Stimulated activated CD4-positive, alpha-beta T cell treated with anti-CD3 and anti-CD28 coated beads, Interleukin-2, amount 100 ng/mL, for 48 hours (primary cell): ENCODE measurements at places on chromosomes 12 and 14.
A peak's percentile ranks its signal among the peaks of the same experiment; 100 is the strongest.

- DNase-seq, result no peak
Measured at GRCh38 chr12:13117029-13117428, 13.6 kb upstream of the GSG1 start.

GRCh38 chr12:10715491-10715890 is 7.6 kb downstream of the YBX3 start:
- DNase-seq, result no peak

- DNase-seq, result no peak
Measured at GRCh38 chr14:66085224-66085623, 400.9 kb upstream of the CCDC196 start.

DNA sequence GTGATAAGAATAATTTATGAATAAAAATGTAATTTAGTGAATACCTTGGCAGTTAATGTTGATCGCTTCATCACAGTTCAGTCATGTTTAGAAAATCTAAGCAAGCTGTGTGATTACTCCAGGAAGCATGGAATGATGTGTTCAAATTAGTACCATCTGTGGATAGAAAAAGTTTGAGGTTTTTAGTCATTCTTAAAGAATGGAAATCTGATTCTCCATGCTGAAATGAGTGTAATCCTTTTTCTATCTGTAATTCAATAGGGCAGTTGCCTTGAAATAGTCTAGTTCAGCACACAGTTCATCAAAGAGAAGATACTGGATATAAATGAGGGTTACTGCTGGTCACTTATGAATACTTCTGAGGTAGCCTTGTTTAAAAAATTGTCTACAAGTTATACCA is 127.2 kb upstream of the MYF6 start:
- no peak for DNase-seq

GRCh38 chr12:88570103-88570502 is 10.2 kb downstream of the KITLG start:
- DNase-seq, result no peak

DNA sequence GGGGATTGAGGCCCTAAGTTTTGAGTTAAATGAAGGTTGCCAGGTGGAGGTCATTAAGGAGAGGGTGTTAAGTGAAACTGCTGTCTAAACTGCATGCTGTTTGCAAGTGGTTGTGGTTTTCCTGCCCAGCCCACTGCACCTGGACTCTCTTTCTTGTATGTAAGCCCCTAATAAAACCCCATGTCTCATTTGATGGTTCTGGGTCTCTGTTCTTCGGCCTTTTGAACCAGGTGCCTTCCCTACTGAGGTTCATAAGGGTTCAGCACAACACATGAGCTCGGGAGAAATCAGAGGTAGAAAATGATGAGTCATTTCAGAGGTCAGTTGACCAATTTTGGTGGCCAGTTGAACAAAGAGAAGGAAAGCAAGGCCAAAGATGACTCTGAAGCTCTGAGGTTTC is 382.5 kb downstream of the RPS29 start:
- no peak for DNase-seq

DNA sequence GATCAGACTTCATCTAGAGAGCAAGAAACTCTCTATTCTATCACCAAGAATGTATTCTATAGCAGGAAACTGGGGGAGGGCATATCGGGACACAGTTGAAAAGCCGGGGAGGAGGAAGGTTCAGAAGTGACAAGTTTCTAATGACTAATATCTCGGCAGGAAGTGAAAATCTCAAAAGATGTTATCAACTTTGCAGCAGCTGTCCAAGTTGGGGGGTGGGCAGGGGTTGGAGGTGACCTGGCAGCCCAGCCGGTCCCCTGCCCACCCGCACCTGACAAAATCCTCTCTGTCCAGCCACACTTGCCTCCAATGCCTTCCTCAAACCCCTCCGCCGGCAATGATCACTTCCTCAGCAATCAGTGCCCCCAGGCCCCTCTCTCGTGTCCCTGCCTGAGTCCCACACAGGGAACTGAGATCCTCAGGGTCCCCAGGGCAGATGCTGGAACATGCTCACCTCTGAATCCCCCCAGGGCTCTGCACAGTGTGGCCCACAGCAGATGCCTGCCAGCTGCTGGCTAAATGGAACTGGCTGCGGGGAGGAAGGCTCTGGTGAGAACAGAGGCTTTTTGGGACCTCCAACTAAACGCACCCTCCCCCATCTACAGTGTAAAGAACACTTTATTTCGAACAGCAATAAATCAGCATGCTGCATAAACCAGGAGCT is 43.9 kb downstream of the CCDC88C start:
- no peak for DNase-seq

GRCh38 chr12:2057041-2057794 is 4.4 kb downstream of the CACNA1C start:
- peak; percentile 48 for DNase-seq

- DNase-seq, result no peak
Measured at GRCh38 chr12:103654816-103655215, 67.7 kb downstream of the STAB2 start.

DNA sequence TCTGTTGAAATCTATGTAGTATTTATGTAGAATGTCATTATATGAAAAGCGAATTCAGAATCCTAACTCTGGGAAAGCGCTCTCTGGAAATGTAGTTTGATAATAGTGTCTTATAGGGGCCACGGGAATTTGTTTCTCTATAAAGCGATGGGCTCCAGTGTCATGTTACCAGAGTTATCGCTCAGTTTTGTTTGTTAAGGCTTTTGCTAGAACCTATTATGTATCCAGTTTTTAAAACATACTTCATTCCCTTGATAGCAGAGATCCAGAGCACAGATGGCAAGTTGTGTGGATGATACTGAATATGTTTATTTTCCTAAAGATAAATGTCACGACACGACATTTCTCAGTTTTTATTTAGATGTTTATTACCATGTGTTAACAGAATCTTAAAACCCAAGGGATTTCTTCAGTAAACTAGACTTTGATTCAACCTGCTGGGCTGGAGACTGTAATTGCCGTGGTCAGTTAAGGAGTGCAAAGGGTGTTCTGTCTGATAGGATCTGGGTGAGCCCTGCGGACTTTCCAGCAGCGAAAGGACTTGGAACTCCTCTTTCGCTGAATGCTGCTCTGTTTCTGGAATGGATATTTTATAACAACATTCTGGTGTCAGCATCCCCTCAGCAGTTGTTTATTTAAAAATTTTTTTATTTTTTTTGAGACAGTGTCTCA is 1.7 kb upstream of the DNAH10 start:
- no peak for DNase-seq

DNA sequence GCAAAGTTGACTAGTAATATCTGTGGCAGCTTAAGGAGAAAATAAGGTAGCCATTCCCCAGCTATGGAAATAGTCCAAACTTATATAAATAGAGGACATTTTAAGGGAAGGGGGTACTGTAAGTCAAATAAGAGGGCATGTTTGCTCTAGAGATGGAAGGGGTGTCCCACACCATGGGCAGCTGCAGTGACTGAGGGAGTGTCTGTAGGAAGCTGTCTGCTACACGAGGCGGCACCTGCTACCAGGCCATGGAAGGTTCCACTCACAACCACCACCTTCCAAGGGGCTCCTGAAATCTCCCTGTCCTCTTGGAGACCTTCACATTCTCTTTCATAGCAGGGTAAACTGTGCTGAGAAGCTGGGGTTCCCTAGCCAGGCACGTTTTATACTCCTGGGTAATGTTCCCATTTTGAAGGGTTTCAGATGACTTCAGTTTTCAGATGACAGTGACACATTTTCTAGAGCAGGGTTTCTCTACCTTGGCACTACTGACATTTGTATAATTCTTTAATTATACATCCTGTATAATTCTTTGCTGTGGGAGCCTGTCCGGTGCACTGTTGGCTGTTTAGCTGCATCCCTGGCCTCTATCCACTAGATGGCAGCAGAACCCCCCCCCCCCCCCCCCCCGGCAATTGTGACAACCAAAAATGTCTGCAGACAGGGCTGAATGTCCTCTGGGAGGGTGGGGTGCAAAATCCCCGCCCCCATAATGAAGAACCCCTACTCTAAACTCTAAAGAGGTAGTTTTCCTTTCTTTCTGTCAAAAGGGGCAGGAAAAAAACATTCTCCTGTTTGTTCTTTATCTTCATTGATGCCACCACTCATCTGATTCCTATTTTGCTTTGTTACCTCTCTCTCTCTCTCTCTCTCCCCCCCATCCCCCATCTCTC is 11.6 kb upstream of the SMCO2 start:
- DNase-seq, result no peak

DNA sequence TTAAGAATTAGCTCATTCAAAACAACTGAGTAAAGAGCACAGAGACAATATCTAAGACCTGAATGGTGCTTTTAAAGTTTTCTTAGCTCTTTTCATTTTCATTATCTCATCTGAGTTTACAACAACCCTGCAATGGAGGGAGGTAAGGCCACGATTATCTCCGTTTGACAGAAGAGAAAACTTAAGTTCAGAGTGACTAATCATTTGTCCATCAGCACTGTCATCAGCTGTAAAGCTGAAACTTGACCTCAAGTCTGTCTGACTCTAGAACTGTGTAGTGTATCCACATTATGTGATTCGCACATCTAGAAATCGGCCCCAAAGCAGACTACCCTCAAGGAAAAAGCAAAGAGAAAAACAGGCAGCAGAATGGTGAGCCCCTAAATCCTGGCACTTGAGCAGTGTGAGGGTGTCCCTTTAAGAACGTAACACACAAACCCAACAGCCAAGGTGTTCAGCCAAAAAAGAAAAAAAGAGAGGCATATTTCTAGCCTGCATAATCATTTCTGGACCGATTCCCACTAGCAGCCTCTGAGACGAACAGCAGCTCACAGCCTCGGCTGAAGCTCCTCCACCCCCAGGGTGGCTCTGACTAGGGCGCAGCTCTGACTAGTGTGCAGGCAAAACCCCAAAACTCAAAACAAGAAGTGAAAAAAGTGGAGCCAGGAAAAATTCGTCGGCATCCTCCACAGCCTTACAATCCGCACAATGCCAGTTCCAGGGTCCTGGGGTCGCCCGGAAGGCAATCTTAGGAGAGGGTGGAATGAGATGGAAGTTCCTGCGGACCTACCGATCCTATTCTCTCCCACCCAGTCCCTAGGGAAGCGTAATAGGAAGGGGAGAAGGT is 1.6 kb downstream of the STXBP6 start:
- no peak for DNase-seq

- no peak for DNase-seq
Measured at GRCh38 chr12:131221957-131222328, 268.2 kb downstream of the ADGRD1 start.

GRCh38 chr12:3214526-3215365 is 137.6 kb downstream of the TSPAN9 start:
- no peak for DNase-seq

DNA sequence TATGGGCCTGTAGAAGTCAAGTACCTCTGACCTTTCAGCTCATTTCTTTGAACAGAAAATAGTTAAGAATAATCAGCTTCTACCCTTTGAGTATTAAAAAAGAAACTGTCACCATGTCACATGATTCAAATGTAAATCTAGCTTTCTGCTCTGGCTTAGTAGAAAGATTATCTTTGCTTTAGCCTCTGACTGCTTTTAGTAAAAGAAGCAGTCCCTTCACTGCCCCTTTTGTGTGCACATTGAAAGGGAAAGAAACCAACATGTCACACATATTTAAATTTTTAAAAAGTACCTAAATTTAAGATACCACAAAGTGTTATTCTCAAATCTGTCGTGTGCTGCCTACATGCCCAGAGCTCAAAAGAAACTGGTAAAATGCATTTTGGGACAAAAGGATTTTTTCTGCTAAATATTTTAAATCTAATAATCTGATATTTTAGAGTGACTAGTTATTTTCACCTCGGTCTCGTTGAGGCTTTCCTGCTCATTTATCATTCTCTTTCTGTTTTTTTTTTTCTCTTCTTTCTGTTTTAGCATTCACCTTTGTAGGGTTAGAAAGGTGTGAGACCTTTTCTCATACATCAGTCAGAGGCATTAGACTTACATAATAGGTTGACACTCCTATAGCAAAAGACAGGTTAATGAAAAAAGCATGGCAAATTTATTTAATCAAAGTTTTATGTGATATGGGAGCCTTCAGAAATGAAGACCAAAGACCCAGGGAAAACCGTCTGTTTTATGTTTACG is 41.3 kb downstream of the SLC16A7 start:
- DNase-seq, result no peak

- no peak for DNase-seq
Measured at GRCh38 chr14:45091710-45092109, 7.8 kb downstream of the PRPF39 start.

DNA sequence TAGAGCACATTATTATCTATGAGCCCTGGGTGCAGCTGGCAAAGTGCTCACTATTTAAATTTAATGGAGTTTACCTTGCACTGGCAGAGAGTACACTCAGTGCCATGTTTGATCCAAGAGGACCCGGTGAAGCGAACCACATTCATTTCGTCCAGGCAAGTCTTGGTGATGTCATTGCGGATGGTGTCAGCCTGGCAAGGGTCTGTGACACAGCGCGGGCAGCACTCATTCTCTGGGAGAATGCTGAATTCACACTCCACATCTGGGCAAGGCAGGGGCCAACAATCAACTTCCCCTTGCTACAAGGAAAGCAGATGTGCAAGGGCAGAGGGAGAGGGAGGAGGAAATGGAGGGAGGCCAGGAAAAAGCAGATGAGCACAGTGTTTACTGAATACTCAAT is 356.2 kb downstream of the NELL2 start:
- DNase-seq, result no peak

DNA sequence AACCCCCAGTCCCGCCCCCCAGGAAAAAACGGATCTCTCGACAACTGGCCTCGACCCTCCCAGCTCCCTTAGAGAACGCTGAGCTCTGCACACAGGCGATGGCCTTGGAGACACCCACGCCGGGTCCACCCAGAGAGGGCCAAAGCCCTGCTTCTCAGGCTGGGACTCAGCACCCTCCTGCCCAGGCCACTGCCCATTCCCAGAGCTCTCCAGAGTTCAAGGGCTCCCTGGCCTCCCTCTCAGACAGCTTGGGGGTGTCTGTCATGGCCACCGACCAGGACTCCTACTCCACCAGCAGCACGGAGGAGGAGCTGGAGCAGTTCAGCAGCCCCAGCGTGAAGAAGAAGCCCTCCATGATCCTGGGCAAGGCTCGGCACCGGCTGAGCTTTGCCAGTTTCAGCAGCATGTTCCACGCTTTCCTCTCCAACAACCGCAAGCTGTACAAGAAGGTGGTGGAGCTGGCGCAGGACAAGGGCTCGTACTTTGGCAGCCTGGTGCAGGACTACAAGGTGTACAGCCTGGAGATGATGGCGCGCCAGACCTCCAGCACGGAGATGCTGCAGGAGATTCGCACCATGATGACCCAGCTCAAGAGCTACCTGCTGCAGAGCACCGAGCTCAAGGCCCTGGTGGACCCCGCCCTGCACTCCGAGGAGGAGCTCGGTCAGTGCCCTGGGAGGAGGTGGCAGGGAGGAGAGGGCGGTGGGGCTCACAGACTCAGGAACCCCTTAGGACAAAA is 95.8 kb downstream of the LGMN start:
- DNase-seq, result no peak
